ENCODE measurements at places on chromosomes 4 and X. TPM values are rescaled to one million over a fixed set of nuclear protein-coding genes. Genes with fewer than 3 reads are reported as not detected.

The XPNPEP2 gene
- total RNA-seq, result 0.23 TPM

The GPRIN3 gene
- total RNA-seq, result 42.9 TPM

The KIAA1210 gene
- total RNA-seq, result under 0.01 TPM

The KLB gene
- total RNA-seq, result 0.46 TPM
